ENCODE measurements at places on chromosomes 11 and 22. TPM values are rescaled to one million over a fixed set of nuclear protein-coding genes. Genes with fewer than 3 reads are reported as not detected.

The MAJIN gene
- not detected for total RNA-seq

The PATE2 gene
- total RNA-seq: not detected

The KRTAP5-10 gene
- total RNA-seq: not detected

The TNNI2 gene
- total RNA-seq: 1.3 TPM

The WNT7B gene
- 1.6 TPM for total RNA-seq

The CHST1 gene
- total RNA-seq: 2.8 TPM

The SLN gene
- total RNA-seq: not detected

The RAD9A gene
- 17.8 TPM for total RNA-seq

The KCNE3 gene
- 19.2 TPM for total RNA-seq

The MCAT gene
- 24.8 TPM for total RNA-seq

The HEPN1 gene
- total RNA-seq: not detected

The CCDC89 gene
- 3.7 TPM for total RNA-seq

The OR6Q1 gene
- not detected for total RNA-seq

The TRIM29 gene
- total RNA-seq: 32.9 TPM

The MPPED2 gene
- 12.9 TPM for total RNA-seq

The TST gene
- 48.7 TPM for total RNA-seq

The RCOR2 gene
- total RNA-seq: 0.76 TPM

The PRG3 gene
- total RNA-seq: not detected

The NOX4 gene
- total RNA-seq: 13.0 TPM

The TMPRSS6 gene
- 1.4 TPM for total RNA-seq

The RTN4RL2 gene
- 2.6 TPM for total RNA-seq

The OR2AG1 gene
- total RNA-seq: not detected

The MPZL3 gene
- total RNA-seq: 10.0 TPM

The AKIP1 gene
- total RNA-seq: 23.7 TPM

The GGT5 gene
- 103 TPM for total RNA-seq

The CNIH2 gene
- 0.63 TPM for total RNA-seq

The ANGPTL5 gene
- not detected for total RNA-seq

The COMMD9 gene
- total RNA-seq: 64.7 TPM

The TRIM48 gene
- not detected for total RNA-seq

The SOX6 gene
- total RNA-seq: 47.3 TPM

The LINC01488 gene
- total RNA-seq: not detected

The CTSW gene
- 3.9 TPM for total RNA-seq

The SCN3B gene
- 2.8 TPM for total RNA-seq

The CRYAB gene
- 1,312 TPM for total RNA-seq

The IFT27 gene
- total RNA-seq: 33.1 TPM

The CSNK2A3 gene
- 3.8 TPM for total RNA-seq

The DEFB108B gene
- total RNA-seq: not detected

The SMTNL1 gene
- total RNA-seq: not detected

The PDE3B gene
- 7.4 TPM for total RNA-seq

The CEND1 gene
- total RNA-seq: 0.16 TPM

The EIF3L gene
- 352 TPM for total RNA-seq

The CCDC15 gene
- total RNA-seq: 1.5 TPM

The MYEOV gene
- 2.6 TPM for total RNA-seq

The ELFN2 gene
- total RNA-seq: 4.6 TPM

The APLP2 gene
- total RNA-seq: 502 TPM

The GPR83 gene
- total RNA-seq: 0.28 TPM

The TBC1D10A gene
- 34.5 TPM for total RNA-seq

The CST6 gene
- total RNA-seq: 5.9 TPM

The NRIP3 gene
- 1.6 TPM for total RNA-seq

The ZBTB16 gene
- total RNA-seq: 126 TPM

The LSP1 gene
- 26.1 TPM for total RNA-seq

The RASD2 gene
- 3.4 TPM for total RNA-seq

The NXPE4 gene
- 0.63 TPM for total RNA-seq

The LARGE1 gene
- 22.9 TPM for total RNA-seq

The SERGEF gene
- 33.2 TPM for total RNA-seq

The UBQLNL gene
- total RNA-seq: 0.69 TPM

The PATE4 gene
- not detected for total RNA-seq

The B4GALNT4 gene
- 1.4 TPM for total RNA-seq

Measured in kidney (tissue), 22 donors.